ENCODE measurements at places on chromosomes 1 and 21.

- DNase-seq = peak; percentile 8
These were observed 27.7 kb upstream of the PTGFRN start for GRCh38 chr1:116881879-116882520.

DNA sequence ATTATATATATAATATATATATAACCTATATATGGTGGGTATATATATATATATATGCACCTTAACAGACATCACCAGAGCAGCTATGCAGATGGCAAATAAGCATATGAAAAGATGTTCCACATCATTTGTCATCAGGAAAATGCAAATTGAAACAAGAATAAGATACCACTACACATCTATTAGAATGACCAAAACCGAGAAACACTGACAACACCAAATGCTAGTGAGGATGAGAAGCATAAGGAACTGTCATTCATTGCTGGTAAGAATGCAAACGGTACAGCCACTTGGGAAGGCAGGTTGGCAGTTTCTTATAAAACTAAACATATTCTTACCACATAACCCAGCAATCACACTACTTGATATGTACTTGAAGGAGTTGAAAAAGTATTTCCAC lies 219.8 kb upstream of the PRMT6 start:
- DNase-seq = no peak

GRCh38 chr1:213585959-213586586 lies 401.7 kb upstream of the PROX1 start:
- no peak for DNase-seq

- no peak for DNase-seq
These were observed 57.6 kb downstream of the RIMS3 start for GRCh38 chr1:40607921-40608320.

DNA sequence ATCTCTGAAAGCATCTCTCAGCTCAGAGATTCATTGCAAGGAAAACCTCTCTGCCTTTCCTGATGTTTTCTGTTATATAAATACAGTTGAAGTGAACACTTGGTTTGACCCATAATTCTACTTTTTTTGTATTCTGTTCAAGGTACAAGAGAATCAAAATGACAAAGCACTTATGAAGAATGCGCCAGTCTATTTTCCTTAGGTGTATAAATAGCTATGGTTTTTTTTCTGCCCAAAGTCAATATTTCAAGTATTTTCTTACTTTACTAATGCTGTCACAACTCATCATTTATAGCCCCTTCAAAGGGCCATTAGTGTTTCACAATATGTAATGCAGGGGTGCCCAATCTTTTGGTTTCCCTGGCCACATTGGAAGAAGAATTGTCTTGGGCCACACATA lies 142.5 kb upstream of the C1orf105 start:
- DNase-seq = no peak

DNA sequence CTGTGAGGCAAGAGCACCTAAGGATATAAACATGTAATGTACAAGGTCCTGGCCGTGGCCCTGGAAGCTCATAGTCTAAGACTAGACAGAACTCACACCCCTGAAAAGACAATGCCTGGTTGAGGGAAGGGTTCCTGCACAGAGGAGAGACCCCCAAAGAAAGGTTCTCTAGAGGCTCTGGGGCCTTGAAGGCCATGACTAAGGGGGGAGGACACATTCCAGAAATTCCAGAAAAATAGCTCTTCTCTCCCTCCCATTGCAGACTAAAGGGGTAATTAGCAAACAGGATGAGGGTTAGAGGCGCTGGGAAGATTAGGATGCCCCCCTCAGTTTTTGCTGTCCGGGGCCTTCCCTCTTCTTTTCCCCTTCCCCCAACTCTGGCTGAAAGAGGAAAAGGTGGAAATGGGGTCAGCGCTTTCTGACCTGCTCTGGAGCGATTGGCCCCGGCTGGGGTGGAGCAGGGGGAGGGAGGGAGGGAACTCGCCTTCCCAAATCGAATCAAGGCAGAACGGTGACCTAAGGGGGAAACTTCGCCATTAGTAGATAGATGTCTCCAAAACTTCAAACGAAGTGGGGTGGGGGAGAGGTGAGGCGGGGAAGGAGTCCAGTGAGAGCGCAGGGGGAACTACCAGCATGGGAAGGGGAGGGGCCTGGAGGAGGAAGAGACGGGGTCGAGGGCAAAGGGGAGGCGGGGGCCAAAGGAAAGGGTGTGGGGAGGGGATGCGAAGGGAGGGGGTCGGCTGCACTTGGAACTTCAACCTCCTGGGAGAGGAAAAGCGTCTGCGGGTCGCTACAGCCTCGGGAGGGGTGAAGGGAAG lies 11.8 kb downstream of the PAX7 start:
- DNase-seq = no peak

DNA sequence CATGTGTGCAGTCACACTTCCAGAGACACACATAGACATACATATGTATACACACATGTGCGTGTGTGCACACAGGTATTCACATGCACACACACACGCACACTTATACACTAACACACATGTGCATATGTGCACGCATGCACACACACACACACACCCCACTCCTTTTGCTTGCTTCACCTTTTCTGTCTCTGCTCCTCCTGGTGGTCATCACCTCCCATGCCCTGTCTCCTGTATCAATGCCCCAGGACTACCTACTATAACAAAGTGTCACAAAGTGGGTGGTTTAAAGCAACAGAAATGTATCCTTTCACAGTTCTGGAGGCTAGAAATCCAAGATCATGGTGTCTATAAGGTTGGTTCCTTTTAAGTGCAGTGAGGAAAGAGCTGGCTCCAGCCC lies 27.4 kb downstream of the ETS2 start:
- no peak for DNase-seq

DNA sequence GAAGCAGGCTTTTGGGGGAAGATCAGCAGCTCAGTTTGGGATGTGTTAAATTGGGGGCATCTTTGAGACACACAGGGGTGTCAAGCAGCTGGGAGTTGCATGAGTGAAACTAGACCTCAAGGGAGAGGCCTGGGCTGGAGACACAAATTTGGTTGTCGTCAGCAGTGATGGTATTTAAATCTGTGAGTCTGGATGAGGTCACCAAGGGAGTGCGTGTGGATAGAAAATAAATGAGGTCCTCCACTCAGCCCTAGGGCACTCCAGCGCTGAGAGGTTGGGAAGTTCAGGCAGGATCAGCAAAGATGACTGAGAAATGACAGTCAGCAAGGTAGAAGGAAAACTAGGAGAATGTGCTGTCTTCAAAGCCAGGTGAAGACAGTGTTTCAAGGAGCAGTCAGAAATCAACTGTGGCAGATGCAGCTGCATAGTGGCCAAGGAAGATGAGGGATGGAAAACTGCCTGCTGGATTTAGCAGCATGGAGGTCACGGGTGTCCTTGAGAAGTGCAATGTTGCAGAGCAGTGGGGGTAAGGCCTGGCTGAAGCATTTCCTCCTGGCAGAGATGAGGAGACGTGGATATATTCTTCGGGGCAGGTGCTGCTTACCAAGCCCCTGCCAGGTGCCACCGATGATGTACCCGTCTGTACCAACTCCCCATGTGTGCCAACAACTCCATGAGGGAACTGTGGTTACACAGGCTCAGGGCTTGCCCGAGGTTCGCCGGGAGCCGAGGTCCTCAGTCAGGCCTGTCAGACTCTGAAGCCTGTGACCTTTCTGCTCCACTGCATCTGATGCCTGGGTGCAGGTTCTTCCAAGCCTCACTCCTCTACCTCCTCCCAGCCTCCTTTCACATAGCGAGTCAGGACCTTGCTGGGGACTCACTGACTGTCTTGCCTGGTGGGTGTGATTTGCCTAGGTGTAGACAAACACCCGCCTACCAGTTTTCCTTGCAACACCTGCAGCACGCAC lies 11.3 kb downstream of the MAP7D1 start:
- DNase-seq = no peak

- no peak for DNase-seq
These were observed 91.2 kb upstream of the JUN start for GRCh38 chr1:58874757-58875755.

DNA sequence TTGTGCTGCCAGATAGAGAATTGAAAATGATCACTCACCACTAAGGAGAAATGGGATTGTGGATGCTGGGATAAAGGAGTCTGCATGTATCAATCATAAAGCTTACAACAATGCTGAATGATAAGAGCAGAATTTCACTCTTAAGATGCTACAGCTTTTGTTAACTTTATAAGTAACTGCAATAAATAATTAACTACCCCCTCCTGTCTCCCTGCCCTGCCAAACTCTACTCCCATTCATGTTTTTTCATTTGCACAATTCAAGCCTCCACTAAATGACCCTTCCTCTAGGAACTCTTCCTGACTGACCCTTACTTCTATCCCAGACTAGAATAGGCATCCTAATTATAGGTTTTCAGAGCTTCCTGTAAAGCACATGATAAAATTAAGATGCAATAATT lies 14.9 kb downstream of the MTF1 start:
- no peak for DNase-seq

DNA sequence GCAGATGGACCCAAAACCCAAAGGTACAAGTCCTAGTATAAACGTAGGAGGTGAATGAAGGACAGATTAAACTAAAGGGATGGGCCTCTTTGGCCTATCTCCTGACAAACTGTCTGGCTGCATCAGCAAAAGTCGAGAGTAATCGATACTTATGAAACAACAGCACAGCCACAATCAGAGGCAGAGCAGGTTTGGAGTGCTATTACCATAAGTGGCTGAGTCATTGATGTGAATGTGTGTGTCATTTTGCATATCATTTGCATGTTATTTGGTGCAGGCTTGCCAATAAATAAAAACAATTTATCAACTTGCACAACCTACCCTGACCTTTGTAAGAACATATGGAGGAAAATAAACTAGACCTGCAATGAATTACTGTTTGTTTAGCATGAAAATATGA lies 283.1 kb downstream of the NUF2 start:
- no peak for DNase-seq

DNA sequence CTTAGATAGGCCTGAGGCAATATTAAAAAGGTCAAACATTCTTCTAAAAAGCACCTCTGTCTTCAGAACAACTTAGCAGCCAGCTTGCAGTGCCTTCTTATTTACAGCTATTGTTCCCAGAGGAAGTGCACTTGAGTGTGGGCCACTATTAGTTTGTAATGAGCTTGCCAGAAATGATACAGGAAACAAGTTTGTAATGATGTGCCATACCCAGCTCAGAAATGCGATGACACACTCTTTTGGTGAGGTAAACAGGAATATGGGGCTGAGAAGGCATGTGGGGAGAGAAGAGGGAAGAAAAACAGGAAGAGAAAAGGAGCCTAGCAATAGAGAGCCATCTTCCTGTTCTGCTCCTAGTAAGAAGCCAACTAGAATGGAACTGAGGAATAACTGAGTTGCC lies 295.4 kb downstream of the AGBL4 start:
- DNase-seq = no peak

- DNase-seq = peak; percentile 82
These were observed at the start of gene PLEKHO1 for GRCh38 chr1:150149271-150150132. TSS of gene PLEKHO1 (plus strand) at chr1:150149916. CDS start at chr1:150150258, 342 bp downstream.

Data from activated T-helper 9 cell treated with anti-CD3 and anti-CD28 coated beads, Interleukin-2, amount 50 U/mL, for 16 hours (primary cell).